ENCODE measurements at places on chromosomes 1 and 21. TPM values are rescaled to one million over a fixed set of nuclear protein-coding genes. Genes with fewer than 3 reads are reported as not detected.

Gene CD244
- not detected for total RNA-seq

Gene CHIA
- not detected for total RNA-seq

Gene LCE6A
- not detected for total RNA-seq

Gene TCHH
- total RNA-seq = not detected

Gene ITGB2
- total RNA-seq = 0.42 TPM

Gene PKNOX1
- total RNA-seq = 9.1 TPM

Gene TFF2
- not detected for total RNA-seq
